ENCODE measurements at places on chromosomes 4 and X.

- no peak for DNase-seq
Measured at GRCh38 chr4:2731907-2732317, 24.2 kb downstream of the TNIP2 start.

DNA sequence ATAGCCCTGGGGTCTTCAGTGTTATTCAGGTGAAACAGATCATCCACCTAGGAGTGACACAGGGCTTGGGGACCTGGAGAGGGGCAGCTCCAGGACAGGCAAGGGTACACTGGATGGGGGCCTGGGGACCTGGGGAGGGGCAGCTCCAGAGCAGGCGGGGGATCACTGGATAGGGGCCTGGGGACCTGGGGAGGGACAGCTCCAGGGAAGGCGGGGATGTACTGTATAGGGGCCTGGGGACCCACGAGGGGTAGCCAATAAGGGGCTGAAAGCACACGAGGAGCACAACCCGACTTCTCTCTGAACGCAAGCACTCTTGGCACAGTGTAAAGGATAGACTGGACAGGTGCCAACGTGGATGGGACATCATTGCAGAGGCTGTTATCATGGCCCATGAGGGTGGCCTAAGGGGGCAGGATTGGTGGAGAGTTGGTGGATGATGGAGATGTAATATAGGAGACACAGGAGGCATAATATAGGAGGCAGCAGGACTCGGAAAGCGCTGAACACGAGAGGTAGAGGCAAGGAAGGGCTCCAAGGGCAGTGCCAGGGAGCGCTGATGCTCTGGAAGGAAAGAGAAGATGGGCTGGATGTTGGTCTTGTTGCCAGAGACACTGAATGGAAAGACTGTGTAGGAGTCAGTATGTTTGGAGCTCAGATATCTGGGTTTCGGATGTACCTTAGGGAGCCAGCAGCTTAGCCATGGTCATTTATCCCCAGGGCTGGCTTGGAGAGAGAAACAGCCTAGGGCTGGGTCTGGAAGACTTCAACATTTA, 37.9 kb upstream of the FGFBP2 start:
- no peak for DNase-seq

GRCh38 chrX:39157006-39157405, 355.7 kb downstream of the MID1IP1 start:
- DNase-seq: no peak

DNA sequence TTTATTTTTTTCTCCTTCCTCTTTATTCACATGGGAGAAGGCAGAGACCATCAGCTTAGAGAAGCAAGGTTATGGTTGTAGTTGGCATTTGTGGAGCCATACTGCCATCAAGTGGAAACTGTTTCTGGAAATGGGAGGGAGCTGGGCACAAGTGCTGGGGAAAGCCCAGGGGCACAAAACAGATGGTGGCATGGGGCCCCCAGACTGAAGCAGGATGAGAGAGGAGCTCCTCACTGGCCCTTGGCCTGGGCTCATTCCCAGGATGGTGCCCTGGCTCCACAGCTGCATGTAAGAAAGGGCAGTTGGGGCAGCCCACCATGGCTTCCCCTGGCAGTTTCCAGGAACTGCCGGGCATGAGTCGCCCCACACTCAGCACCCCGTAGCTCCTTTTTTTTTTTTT, 59.2 kb downstream of the NBDY start:
- DNase-seq: no peak

- no peak for DNase-seq
Measured at GRCh38 chr4:1409079-1409478, 2.8 kb upstream of the NKX1-1 start.

- no peak for DNase-seq
Measured at GRCh38 chr4:148770848-148771247, 328.6 kb upstream of the NR3C2 start.

GRCh38 chrX:130172127-130172845, 524 bp downstream of the RAB33A start:
- DNase-seq: peak; percentile 1

DNA sequence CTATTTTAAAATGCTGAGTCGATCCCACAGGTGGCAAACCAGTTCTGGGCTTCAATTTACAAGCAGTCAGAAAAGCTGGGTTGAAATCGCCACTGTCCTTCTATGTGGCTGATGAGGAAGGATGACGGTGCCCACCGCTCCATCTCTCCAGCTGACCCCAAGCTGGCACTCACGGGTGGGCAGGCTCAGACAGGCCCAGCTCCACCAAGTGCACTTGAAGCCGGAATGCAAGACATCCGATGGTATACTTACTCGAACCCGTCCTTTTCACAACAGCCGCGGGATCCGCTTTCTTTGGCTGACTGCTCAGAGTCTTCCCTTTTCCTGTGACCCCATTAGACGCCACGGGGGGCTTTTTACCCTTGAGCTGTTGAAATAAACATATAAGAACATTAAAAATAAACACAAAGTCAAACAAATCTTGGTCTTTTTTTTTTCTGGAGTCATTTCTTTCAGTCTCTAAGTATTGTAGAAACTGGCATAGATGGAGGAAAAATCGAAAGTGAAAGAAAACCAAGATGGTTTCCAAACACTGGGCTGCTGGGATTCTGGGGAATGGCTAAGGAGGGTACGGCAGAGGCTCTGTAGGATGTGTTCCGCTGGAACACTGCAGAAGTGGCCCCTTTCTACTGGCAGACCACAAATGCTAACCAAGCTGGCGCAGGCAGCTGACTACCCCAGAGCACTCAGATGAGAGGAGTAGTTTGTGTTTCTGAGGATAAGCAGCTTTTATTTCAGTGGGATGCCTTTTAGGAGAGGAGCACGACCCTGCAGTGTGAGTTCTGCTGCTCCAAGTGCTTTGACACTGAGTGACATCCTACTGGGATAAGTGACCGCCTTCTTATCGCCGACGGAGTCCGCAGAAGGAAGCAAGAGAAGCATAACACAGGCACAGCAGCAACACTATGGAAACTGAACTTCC, 160.9 kb downstream of the AFAP1 start:
- peak; percentile 41 for DNase-seq

GRCh38 chrX:139448996-139449395, 81.5 kb upstream of the F9 start:
- no peak for DNase-seq

DNA sequence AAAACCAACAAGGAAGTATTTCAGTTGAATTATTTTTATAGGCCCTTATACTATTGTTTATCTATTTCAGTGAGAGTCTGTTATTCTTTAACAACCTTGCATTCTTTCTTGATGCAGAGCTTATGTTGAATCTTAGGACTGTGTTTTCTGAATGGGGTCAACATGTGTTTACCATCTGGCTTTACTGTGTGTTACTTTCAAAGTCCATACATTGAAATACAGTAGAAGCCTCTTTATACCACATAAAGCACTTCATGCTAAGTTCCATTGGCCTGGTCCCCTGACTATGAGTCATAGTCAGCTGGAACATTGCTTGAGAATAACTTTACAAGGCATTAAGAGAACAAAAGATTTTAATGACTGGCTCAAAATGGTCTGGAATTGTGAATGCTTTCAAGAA, 152.6 kb downstream of the GASK1B start:
- DNase-seq: no peak

DNA sequence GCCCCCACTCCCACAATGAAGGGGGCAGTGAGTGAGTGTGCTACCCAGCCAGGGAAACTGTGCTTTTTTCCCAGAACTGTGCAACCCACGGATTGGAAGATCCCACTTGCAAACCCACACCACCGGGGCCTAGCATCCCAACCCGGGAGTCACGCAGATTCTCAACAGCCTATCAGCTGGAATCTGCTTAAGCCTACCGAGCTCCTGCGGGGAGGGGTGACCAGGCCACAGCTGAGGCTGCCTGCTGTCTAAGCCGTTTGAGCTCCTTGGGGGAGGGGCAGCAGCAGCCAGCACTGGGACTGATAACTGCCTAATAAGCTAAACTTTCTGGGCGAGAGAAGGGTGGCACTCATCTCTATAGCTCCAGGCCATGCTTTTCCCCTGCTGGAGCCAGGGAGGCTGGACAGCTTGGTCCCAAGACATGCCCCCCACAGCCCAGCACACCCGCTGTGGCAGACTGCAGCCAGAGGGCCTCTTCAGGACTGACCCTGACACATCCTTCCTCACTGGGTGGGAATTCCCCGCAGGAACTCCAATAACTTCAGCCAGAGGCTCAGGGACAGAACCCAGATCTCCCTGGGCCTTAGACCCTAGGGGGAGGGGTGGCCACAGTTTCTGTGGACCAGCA, 161.3 kb upstream of the MAGEB18 start:
- DNase-seq: no peak

GRCh38 chr4:105306158-105306781, 159.6 kb downstream of the TET2 start:
- no peak for DNase-seq
